ENCODE measurements at places on chromosomes 4 and X.

- DNase-seq: peak; percentile 33
Measured at GRCh38 chr4:174156239-174156826, 127.1 kb downstream of the FBXO8 start.

DNA sequence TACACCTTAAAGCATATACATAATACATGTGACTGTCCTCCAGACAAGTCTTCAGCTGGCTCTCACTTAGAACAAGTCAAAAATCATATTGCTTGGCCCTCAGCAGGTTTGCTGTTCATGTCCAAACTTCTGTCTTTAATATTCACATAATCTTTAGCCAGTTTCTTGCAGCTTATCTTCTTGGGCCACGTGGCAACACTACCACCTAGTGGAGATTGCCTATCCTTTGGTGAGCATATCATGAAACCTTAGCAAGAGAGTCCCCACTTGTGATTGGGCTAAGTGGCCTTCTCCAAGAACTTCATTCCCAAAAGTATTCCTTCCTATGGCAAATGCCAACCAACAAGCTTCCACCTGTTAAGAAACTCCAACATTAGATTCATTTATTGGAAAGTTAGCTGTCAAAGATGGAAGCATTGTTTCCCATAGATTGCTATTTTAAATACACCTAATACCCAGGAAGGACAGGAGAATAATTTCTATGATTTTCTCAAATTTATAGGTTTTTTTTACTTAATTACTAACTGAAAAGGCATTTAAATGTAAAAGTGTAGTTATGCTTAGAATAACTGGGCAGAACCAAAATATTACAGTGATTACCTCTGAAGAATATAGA, 231.9 kb upstream of the INTU start:
- peak; percentile 19 for DNase-seq

- DNase-seq: no peak
Measured at GRCh38 chrX:131821945-131822622, 201.0 kb upstream of the STK26 start.

DNA sequence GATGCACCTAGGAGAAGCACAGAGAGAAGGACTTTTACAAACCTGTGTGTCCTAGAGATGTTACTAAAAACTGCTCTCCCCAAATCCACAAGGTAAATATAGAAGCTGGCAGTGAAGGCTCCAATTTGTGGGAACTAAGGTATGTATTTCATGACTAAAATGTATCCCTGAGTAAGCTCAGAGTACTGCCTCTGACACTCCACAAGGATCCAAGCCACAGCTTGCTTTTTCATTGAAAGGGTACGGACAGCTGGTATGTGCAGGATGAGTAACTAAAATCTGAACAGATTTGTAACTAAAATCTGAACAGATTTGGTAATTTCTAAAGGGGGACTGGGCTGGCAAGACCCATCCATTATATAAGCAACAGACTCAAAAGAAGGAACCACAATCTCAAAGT, 187.6 kb downstream of the DCLK2 start:
- DNase-seq: no peak

- no peak for DNase-seq
Measured at GRCh38 chr4:182765987-182766856, 151.0 kb downstream of the DCTD start.

- no peak for DNase-seq
Measured at GRCh38 chrX:139495324-139495723, 35.2 kb upstream of the F9 start.

DNA sequence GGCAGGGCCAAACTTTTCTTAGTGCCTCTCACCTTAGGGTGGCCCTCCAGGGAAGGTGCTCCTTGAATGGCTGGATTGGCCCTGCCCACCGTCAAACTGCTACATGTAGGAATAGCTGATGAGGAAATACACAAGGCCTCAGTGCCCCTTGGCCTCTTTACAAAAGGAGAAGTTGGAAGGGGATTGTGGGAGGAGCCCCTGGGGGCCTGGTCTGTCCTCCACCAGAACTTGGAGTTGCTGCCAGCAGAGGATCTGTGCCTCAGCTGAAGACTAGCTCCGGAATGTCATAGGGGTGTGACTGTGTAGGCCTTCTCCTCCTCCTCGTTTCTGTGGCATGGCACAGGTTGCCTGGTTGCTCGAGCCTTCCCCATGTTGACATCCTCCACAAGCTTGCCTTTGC, 142.7 kb downstream of the AMMECR1 start:
- DNase-seq: no peak

- no peak for DNase-seq
Measured at GRCh38 chr4:6206771-6207290, 6.5 kb upstream of the JAKMIP1 start.

DNA sequence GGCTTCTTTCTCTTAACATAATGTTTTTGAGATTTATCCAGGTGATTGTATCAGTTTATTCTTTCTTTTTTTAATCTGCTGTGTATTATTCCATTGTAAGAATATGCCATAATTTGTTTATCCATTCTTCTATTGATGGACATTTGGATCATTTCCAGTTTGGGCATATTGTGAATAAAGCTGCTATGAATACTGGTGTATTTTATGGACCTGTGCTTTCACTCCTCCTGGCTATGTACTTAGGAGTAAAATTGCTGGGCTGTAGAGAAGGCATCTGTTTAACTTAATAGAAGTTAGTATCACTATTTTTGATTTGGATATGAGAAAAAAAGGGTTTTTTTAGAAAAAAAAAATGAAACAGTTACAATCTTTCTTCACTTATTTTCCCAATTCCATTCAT, 50.0 kb upstream of the FAM9C start:
- DNase-seq: no peak

DNA sequence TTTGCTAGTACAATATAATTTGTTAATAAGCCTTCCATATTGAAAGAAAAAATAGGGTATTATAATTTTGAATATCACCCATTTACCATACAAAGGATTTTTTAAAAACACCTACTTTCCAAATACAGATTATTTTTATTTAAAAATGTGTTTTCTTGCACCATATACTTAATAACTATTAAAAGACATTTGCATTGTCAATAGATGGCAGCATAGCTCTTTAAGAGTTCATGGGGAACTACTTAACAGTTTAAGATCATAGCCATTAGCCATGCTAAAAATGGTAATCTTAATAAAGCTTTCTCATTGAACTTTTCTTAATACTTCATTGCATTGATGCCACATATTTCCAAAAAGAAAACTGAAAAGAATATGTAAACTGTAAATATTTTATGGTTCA, 1995.9 kb downstream of the C4orf33 start:
- DNase-seq: peak; percentile 21

DNA sequence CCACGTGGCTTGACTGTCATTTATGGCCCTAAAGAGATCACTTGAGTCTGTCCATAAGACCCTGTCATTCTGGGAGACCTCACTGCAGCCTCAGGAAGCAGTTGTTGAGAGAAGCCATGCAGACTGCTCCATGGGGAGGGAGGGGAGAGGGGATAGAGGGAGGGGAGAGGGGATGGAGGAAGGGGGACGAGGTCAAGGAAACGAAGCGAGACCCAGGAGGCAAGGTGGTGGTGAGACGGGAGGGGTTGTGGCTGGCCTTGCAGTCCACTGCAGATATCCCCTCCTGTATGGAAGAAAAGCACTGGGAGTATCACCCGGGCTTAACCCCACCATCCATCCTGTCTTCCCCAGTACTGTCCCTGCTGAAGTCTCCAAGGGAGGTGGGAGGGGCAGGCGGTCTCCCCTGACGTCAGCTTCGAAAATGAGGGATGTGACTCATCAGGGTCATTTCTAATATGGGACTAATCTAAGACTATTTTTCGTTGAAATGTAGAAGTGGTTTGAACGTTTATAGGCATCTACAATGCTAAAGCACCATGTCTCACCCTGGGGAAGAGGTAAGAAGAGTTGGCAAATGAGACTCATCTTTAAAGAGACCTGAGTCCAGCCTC, 5.6 kb downstream of the TMEM255A start:
- DNase-seq: no peak

DNA sequence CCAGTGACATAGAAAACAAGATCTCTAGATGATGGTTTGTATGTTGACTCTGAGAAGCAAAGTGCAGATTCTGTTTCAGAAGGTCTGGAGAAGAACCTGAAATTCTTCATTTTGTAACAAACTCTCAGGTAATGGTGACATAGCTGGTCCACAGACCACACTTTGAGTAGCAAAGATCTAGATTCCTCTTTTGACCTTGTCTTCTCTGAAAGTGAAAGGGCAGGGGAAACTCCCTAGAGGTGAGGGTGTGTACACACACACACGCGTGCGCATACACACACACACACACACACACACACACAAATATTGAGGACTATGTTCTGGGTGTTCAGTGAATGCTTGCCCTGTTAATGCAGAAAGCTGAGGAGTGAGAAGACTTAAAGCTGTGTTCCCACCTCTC, 110.1 kb downstream of the NHSL2 start:
- DNase-seq: no peak

- no peak for DNase-seq
Measured at GRCh38 chr4:110850461-110851442, 227.9 kb upstream of the PITX2 start.

- DNase-seq: no peak
Measured at GRCh38 chr4:69025191-69025998, 70.9 kb upstream of the UGT2B7 start.

DNA sequence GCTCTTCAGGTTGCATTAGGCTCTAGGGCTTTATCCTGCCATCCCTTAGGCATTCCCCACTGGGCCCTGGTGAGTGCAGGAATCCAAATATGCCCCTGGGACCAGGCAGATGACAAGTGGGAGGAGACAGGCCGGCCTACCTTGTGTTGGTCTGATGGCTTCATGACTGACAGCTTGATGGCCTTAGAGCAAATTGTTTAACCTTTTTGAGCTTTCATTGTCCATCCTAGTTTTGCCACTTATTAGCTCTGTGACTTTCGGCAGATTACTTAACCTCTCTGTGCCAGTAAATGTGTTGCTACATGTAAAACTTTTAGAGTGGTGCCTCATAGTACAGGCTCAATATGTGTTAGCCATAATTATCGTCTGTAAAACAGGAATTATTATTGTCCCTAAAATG, 4.4 kb downstream of the KIT start:
- no peak for DNase-seq

GRCh38 chrX:140817943-140818342, 108.4 kb downstream of the LINC00632 start:
- DNase-seq: peak; percentile 4

DNA sequence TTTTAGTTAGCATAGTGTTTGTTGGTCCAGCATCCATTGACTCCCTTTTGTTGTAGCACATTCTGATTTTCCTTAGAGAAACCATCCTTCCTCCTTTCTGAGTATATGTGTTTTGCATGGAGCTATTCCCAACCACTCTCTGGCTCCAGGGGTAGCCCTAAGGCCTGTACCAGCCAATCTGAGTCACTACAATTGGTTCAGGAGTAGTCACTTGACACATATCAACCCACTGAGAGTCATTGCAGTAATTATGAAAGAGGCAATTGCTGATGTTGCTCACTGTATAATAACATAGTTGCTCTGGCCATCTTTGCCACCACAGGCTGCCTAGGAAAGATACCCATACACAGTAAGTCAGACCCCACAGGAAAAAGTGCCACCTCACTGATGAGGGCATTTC, 71.2 kb upstream of the GRID2 start:
- no peak for DNase-seq

GRCh38 chr4:168434993-168435392, 45.3 kb downstream of the DDX60L start:
- no peak for DNase-seq

DNA sequence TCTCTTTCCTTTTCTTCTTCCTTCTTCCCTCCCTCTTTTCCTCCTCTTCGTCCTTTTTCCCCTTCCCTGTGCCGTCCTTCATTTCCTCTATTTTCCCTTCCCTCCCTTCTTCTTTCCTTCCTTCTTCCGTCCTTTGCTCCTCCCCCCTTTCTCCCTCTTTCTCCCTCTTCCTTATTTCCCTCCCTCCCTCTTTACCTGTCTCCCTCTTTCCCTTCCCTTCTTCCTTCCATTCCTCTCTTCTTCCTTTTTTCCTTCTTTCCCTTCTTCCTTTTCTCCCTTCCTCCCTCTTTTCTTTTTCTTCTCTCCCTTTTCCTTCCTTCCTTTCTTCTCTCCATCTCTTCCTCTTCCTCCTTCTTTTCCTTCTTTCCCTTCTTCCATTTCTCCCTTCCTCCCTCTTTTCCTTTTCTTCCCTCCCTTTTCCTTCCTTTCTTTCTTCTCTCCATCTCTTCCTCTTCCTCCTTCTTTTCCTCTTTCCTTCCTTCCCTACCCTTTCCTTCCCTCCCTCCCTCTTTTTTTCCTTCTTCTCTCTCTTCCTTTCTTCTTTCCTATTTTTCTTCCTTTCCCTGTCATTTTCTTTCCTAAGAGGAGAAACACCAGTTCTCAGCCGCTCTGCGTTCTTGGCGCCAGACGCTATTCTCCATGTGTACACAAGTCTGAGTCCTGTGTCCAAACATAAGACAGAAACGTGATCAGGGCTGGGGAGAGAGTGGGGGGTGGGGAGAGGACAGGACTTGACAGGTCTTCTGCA, 597.1 kb downstream of the MID1IP1 start:
- DNase-seq: no peak

DNA sequence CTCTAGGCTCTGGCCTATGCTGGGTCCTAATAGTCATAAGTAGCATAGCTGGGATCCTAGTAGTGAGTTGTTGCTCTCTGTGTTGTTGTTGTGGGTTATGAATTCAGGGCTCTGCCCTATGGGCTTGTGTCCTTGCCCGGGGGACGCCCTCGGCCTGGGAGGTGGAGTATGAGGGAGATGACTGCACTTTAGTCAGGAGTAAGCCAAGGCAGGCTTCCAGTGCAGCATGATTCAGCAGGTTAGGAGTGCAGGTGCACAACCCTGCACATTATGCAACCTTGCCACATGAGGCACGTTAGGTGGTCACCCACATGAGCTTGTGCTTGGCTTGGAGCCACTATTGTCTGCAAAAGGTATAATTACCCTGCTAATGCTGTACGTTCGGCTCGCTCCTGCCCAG, 58.4 kb upstream of the CCDC149 start:
- DNase-seq: no peak

DNA sequence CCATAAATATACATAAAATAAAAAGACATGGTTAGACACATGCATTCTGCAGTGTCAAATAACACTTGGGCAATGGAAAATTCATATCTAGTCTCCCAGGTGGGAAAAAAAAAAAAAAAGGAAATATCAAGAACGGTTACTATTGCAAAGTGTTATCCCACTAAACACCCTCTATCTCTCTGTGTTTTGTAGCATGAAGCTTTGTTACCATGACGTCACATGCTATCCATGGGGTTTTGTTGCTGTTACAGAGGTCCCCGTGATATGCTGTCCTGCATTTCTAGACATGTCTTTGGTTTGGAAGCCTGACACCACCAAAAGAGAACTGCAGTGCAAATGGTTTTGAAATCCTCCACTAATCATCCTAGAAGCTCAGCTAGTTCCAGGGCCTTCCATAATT, 50.7 kb upstream of the TLR3 start:
- DNase-seq: no peak

- DNase-seq: peak; percentile 16
Measured at GRCh38 chrX:109732017-109732801, 848 bp downstream of the ACSL4 start.

GRCh38 chr4:91427171-91427570, 876.6 kb upstream of the GRID2 start:
- no peak for DNase-seq

GRCh38 chr4:170106900-170107299, 17.1 kb upstream of the AADAT start:
- no peak for DNase-seq
